Renal cortex interstitium (tissue), 15 donors: ENCODE measurements at places on chromosomes 13 and 19. TPM values are rescaled to one million over a fixed set of nuclear protein-coding genes. Genes with fewer than 3 reads are reported as not detected.
A peak's percentile ranks its signal among the peaks of the same experiment; 100 is the strongest.

DNA sequence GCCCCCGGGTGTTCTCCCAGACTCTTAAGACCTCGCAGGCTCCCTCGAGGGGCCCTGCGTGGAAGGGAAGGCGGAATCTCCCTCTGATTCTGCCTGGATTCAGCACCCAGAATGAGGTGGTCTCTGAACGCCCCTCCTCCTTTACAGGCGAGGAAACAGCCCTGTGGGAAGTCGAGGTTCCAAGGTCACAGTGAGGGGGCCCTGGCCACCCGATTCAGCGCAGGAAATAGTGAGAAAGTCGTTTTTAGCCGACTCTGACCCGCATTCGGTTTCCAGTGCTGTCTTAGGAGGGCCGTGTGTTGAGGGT is 1.1 kb downstream of the BSG start:
- no peak for DNase-seq

- DNase-seq, result peak; percentile 89
These were observed 5.5 kb upstream of the MAMSTR start for GRCh38 chr19:48724796-48725753.

- DNase-seq, result no peak
These were observed 176.9 kb downstream of the TBC1D4 start for GRCh38 chr13:75305059-75305458.

STOML3 gene
- polyA plus RNA-seq, result not detected

- no peak for DNase-seq
These were observed 5.5 kb downstream of the MKNK2 start for GRCh38 chr19:2045501-2046045.

GRCh38 chr13:38630780-38631179 is 56.1 kb upstream of the FREM2 start:
- no peak for DNase-seq

CABP5 gene
- polyA plus RNA-seq, result not detected

CCNA1 gene
- 0.88 TPM for polyA plus RNA-seq

GRIK5 gene
- polyA plus RNA-seq, result 33.6 TPM

DNA sequence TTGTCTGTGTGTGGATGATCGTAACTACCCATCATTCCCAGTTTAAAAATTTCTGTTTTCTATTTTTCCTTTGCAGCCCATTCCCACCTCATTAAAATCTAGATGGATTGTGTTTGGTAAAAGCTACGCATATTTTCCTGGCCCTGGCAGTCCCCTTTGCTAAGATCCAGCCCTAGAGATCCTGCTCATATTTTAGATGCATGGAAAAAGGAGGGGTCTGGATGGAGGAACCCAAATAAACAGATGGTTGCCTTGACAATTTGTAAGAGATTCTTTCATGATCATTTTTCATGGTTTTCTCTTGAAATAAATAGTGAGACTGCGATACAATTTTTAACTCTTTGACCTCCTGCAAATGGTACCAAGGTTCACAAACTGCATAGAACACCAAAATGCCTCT is 174.4 kb downstream of the SLC7A1 start:
- no peak for DNase-seq

DNA sequence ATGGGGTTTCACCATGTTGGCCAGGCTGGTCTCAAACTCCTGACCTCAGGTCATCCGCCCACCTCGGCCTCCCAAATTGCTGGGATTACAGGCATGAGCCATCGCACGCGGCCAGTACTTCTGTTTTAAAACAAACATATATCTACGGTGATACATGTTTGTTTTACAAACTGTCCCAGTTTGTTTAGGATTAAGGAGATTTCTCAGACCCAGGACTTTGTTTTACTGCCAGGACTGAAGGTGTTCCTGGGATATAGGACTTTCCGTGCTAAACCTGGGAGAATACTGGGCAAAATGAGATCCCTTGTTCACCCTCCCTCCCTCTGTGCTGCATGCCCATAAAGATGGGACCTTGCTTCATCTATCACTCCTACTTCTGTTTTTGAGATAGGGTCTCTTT is 8.8 kb downstream of the NLRP8 start:
- DNase-seq, result no peak

GRCh38 chr13:112583592-112584277 is 4.2 kb downstream of the TUBGCP3 start:
- DNase-seq, result no peak

GRCh38 chr13:111304041-111304544 is 16.3 kb upstream of the TEX29 start:
- DNase-seq, result no peak

DNA sequence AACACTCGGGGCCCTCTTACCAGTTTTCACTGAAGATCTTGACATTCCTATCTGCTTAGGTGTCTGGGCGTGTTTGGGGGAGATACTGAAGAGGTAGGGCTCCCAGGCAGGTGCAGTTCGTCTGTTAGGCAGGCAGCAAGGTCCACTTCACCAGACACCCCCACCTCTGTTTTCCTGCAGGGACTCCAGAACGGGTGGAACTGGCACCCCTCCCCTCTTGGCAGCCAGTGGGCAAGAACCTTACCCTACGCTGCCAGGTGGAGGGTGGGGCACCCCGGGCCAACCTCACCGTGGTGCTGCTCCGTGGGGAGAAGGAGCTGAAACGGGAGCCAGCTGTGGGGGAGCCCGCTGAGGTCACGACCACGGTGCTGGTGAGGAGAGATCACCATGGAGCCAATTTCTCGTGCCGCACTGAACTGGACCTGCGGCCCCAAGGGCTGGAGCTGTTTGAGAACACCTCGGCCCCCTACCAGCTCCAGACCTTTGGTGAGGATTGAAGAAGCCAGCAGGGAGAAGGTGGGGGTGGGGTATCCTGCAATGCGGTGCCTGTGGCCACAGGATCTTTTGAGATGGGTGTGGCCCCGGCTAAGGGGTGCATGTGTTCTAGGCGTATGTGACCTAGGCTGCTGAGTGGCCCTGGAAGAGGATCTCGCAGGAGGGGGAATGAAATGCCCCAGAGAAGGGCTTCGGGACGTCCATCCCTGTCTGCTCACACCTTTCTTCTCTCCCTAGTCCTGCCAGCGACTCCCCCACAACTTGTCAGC is 3.3 kb upstream of the ICAM4 start:
- DNase-seq, result no peak

DNA sequence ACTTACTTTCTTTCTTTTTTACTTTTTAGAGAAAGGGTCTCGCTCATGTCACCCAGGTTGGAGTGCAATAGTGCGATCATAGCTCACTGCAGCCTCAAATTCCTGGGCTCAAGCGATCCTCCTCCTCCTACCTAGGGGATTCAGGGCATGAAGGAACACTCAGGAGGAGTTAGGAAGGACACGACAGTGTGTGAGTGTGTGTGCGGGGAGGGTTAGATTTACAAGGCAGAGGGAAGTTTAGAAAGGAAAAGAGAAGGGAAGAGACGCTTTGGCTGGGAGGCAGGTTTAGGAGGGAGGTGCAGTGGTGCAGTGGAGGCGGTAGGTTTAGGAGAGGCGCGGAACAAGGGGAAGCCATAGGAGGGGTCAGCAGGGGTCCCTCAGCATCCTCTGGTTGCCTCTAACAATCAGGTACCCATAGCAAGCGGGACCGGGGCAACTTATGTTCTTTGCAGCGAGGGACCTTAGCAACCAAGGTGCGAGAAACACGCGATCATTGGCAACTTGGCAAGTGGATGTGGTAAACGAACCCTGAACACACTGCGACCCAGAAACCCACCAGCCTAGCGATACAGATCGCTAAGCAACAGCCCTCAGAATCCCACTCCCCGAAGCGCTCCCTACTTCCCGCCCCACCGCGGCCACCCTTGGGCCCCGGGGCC is 501 bp downstream of the SIRT2 start:
- DNase-seq, result no peak

TBXA2R gene
- polyA plus RNA-seq, result 3.5 TPM

DNA sequence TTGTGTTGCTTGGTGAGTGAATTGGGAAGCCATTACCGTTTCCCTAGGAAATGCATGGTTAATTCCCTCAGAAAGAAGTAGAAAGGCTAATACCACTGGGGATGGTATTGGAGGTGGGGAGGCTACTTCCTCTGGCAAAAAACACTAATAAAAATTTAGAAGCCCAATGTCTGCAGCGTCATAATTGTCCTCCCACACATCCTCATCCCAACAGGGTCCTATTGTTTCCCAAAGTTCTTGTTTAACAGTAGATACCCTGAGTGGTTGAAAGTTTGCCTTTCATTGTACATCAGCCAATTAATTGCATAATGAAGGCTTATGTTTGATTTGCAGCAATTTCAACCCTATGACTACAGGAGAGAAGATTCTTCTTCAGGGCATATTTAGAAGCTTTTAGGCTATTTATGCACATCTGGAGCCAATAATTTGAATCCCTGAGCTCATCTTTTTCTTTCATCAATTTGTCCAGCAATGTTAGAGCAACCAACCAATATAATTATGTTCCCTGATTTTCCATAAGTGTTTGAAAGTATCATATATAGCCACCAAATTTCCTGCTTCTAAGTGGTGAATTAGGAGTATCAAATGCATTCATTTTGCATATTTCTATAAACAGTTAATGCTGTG is 491.0 kb downstream of the SLITRK5 start:
- no peak for DNase-seq

CPB2 gene
- polyA plus RNA-seq, result 0.15 TPM
